ENCODE measurements at places on chromosomes 11 and 22.
A peak's percentile ranks its signal among the peaks of the same experiment; 100 is the strongest.

GRCh38 chr11:87224486-87224885, 186.8 kb downstream of the TMEM135 start:
- no peak for DNase-seq

- DNase-seq = no peak
Measured at GRCh38 chr11:33479231-33479630, 221.4 kb downstream of the C11orf91 start.

DNA sequence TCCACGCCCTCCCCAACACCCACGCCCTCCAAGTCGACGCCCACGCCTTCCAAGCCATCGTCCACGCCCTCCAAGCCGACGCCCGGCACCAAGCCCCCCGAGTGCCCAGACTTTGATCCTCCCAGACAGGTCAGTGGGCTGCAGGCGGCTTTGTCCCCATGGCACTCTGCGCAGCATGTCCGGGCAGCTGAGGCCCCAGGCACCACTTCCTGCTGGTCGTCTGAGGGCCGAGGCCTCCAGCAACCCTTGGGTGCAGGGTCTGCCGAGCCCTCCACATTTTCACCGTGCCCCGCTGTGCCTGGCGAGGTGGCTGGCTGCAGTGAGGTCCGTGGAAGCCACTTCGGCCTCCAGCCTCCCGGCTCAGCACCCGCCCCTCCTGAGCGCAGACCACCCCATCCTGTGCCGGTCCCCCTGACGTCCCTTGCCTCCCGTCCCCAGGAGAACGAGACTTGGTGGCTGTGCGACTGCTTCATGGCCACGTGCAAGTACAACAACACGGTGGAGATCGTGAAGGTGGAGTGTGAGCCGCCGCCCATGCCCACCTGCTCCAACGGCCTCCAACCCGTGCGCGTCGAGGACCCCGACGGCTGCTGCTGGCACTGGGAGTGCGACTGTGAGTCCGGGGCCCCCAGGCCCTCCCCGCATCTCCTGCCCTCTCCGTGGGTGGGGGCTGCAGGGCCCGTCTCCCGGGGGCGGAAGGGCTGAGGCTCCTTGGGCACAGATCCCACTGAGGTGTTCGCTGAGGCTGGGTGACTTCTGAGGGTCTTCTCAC, 26.8 kb downstream of the MUC2 start:
- DNase-seq = no peak

GRCh38 chr11:115803073-115803740, 299.0 kb upstream of the CADM1 start:
- no peak for DNase-seq

GRCh38 chr11:64074239-64074638, 38.5 kb downstream of the FLRT1 start:
- no peak for DNase-seq

- DNase-seq = no peak
Measured at GRCh38 chr22:42608823-42609361, 5.8 kb downstream of the POLDIP3 start.

- DNase-seq = no peak
Measured at GRCh38 chr11:125435461-125436238, 60.4 kb downstream of the FEZ1 start.

DNA sequence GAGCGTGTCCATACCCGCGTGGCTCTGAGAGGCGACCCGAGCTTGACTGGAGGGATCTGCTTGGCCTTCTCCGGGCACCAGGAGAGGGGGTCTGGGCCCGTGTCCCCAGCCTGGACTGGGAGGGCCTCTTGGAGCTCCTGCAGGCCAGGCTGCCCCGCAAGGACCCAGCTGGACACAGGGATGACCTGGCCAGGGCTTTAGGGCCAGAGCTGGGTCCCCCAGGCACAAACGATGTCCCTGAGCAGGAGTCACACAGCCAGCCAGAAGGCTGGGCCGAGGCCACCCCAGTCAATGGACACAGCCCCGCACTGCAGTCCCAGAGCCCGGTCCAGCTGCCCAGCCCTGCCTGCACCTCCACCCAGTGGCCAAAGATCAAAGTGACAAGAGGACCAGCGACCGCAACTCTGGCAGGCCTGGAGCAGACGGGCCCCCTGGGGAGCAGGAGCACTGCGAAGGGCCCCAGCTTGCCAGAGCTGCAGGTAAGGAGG, 38.2 kb downstream of the TRIOBP start:
- no peak for DNase-seq

DNA sequence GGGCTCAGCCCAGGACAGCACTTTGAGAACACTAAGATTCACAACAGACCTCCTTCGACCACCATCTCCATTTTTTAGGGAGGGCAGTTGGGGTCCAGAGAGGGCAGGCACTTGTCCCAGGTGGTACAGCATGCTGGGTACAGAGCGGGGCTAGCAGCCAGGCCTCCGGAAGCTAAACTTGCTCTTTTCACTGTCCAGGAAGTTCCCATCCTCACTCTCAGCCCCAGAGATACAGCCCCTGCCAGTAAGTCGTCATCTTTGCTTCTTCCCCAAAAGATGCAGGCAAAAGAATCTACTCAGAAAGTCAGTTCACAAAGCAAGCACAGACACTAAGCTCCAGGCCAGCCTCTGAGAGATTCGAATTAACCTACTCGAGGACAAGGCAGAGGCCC, 6.7 kb upstream of the RAB3IL1 start:
- no peak for DNase-seq

DNA sequence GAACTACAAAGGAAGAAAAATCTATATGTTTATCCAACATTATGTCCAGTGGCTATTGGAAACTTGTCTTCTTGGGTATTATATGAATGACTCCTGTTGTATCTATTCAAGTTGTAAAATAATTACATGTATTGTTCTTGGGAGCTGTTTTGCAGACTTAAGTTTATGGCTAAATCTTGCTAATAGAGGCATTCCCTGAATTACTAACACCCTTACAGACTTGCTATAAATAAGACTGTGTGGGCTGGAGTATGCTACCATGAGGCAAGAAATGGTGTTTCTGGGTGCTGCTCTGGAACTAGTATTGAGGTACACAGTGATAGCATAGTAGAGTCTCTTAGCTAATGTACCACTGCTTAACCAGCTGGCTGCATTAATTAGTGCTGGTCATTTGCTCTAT, 155.1 kb downstream of the HIPK3 start:
- DNase-seq = no peak

DNA sequence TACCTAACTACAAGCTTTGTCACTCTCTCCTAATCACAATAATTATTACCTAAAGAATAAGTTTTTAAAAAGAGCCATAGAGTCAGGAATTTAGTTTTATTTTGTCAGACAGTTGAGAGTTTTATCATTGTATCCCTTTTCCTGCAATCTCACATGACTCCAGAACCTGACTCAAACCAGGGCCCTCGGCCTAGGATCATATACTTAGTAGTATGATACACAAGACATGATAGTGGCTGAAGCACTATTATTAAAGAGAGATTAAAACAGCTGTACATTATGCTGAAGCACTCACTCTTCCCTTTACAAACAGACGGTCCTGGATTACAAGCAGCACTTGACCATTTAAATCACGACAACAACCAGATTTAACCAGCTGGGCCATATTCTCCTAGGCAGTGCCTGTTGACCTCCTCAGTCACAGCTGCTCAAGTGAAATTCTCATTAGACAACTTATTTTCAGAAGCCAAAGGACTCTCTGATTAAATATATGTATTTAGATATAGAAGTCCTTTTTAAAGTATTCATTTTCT, 44.0 kb downstream of the SOX6 start:
- no peak for DNase-seq

GRCh38 chr11:134139873-134140331, 71.0 kb downstream of the JAM3 start:
- DNase-seq = peak; percentile 36

- no peak for DNase-seq
Measured at GRCh38 chr22:49400941-49401598, 426.6 kb downstream of the BRD1 start.

DNA sequence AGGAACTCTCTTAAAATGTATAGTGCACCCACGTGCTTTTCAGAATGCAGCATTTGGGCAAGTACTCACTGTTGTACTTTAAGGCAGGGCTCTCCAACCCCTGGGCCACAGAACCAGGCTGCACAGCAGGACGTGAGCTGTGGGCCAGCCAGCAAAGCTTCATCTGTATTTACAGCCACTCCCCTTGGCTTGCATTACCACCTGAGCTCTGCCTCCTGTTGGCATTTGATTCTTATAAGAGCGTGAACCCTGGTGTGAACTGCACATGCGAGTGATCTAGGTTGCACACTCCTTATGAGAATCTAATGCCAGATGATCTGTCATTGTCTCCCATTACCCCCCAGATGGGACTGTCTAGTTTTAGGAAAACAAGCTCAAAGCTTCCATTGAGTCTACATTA, 3.0 kb downstream of the C11orf58 start:
- no peak for DNase-seq

- peak; percentile 95 for DNase-seq
Measured at GRCh38 chr11:61509043-61510029, 787 bp downstream of the LRRC10B start.

GRCh38 chr11:44813401-44813800, 86.6 kb downstream of the TSPAN18 start:
- DNase-seq = no peak

DNA sequence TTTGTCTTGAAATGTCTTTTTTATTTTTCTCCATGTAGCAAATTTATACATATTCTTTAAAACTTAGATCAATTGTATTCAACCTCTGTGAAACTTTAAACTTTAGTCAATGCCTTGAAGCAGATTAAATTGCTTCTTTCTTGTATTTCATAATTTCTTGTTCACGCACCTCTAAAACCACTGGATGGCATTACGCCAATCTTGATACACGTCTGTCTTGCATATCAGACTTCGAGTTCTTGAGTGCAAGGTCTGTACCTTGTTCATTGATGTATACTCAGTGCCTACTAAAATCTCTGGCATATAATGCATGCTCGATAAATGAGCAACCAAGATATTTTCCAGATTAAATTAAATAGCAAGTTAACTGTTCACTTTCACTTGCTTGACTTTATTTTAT, 236.8 kb downstream of the CASP12 start:
- DNase-seq = no peak

DNA sequence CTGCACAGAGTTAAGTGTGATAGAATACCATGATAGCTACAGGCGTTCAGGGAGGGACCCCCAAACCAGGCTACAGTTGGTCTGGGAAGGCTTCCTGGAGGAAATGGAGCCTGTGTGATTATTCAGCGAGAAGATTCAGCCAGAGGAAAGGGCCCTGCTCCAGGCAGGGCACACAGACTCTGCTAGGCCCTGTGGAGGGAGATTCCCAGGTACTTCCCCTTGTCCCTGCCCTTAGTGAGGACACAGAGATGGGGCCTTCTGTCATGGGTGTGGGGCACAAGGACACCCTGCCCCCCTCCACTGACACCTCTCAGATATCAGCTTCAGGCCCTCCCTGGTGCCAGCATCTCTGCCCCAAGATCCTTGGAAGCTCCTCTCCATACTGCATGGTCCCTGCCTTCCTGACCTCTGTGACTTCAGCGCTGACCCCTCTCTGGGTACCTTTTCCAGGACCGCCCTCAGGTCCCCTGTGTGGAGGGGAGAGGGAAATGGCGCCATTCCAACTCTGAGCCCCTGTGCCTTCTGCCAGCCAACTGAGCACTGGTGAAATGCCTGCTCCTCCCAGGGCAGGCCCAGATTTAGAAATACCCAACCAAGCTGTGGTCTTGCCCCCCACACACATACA, 12.6 kb upstream of the POU2F3 start:
- DNase-seq = no peak

DNA sequence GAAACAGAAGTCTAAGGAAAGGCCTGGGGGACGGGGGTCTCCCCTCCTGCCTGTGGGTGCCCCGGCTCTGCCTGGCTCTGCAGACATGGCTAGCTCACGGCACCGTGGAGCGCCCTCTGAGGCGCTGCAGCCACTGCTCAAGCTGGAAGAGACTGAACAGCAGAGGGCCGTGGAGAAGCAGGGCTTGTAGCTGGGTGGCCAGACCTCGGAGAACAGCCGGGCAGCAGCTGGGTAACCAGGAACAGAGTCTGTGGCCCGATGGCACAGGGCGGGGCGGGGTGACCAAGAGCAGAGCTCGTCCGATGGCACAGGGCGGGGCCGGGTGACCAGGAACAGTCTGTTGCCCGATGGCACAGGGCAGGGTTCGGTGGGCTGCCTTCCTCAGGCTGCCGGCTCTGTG, 18.1 kb downstream of the RNH1 start:
- DNase-seq = no peak

GRCh38 chr11:61281581-61282250, 13.4 kb downstream of the VWCE start:
- DNase-seq = peak; percentile 63
